ENCODE measurements at places on chromosomes 1 and 21. TPM values are rescaled to one million over a fixed set of nuclear protein-coding genes. Genes with fewer than 3 reads are reported as not detected.

DNA sequence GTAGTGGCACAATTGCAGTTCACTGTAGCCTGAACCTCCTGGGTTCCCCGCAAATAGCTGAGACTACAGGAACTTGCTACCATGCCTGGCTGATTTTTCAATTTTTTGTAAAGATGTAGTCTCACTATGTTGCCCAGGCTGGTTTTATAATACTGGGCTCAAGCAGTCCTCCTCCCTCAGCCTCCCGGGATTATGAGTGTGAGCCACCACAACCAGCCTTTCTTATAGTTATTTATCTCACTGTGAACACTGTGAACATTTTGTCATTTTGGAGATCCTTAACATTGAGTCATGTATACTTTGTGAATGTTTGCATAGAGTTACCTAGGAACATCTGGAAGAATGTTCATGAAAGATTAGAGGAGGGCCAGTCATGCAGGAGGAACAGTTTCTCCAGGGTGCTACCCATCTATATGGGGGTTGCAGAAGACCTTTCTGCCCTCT lies 127.1 kb upstream of the CACYBP start:
- no peaks in the 10 kb centered on the region for H3K4me1 ChIP-seq
- DNase-seq = peak; percentile 29
- H3K4me3 ChIP-seq = no peak overlapping the region
- H3K36me3 ChIP-seq = no peaks in the 10 kb centered on the region
- no peak overlapping the region for H3K27ac ChIP-seq

GRCh38 chr1:224914292-224914900 lies 15.1 kb upstream of the DNAH14 start:
- no peaks in the 10 kb centered on the region for H3K4me1 ChIP-seq
- H3K27ac ChIP-seq = no peak overlapping the region
- no peak for DNase-seq
- H3K36me3 ChIP-seq = no peaks in the 10 kb centered on the region
- H3K27me3 ChIP-seq = no peaks in the 10 kb centered on the region
- H3K4me3 ChIP-seq = no peak overlapping the region

DNA sequence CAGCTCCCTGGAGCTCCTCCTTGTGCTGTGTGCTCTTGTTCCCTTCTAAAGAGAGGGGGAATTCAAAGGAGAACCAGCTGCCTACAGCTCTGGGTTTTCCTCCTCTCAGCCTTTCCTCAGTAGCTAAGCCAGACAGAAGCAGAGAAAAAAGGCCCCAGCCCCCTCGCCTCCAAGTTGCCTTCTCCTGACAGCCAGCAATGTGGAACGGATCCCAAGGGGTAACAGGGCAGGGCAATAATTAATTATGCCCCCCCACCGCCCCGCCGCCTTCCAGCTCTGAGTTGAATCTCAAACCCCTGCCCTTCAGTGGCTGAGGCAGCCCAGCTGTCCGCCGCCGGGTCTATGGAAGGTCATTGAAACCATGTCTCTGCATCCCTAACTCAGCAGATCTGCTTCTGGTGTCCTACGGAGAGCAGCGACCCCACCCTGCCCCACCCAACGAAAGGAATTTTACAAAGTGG lies 69.0 kb upstream of the GOLT1A start:
- H3K27me3 ChIP-seq = peaks cover 47% of the 10 kb centered on the region
- no peak overlapping the region for H3K4me3 ChIP-seq
- no peaks in the 10 kb centered on the region for H3K36me3 ChIP-seq

DNA sequence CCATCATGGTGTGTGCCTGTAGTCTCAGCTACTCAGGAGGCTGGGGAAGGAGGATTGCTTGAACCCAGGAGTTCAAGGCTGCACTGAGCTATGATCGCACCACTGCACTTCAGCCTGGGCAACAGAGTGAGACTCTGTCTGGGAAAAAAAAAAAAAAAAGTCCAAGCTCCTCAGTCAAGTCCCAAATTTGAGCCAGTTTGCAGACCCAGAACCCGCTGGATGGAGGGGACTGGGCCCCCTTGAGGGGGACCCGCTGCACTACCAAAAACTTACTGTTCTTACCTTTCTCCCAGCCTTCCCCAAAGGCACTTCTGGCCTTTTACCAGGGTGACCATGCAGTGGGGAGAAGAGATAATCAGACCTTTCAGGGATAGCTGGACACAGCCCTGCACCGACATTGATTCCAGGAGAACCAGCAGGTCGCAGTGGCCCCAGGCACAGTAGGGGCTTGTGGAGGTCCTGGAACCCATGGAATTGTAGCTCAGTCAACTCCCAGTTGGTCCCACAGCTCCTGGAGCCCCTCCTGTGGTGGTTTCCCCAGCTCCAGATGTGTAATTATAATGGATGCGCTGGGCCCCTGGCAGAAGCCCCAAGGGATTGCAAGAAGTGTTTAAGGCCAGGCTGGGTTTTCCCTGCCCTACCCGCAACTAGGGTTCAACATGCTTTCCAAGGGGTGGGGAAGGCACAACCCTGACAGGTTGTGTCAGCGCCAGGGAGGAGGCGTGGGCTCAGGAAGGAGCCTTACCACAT lies 4.1 kb upstream of the WNT9A start:
- peaks cover 9% of the 10 kb centered on the region for H3K4me1 ChIP-seq
- H3K27me3 ChIP-seq = peaks cover 2% of the 10 kb centered on the region
- no peak overlapping the region for H3K4me3 ChIP-seq
- DNase-seq = no peak
- H3K27ac ChIP-seq = no peak overlapping the region

DNA sequence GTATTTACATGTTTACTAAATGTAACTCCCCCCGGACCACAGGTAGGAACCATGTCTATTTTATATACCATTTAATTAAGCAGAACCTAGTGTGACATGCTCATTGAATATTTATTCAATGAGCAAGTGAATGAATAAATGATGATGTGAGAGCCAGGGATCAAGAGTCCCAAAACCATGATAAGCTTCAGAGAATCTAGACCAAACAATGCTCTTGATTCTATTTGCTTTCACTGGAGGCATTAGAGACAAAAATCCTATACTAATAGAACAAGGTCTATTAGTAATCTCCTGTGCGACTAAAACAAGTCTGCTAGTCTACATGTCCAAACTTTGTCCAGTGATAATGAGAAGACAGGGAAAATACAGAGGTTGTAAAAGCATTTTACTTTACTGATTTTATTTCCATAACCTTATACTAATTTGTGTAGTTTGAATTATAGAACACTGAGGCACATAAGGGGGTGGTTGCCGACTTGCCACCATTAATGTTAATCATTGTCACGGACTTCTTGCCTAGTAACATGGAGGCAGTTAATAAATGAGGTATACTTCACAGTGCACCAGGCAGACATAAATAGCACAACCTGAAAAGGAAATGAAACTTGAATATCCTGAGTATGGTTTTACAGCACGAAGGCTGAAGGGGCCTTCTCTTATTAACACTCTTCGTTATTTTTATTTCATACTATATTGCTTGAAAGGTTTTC lies 69.8 kb downstream of the TBX15 start:
- no peak for DNase-seq
- no peaks in the 10 kb centered on the region for H3K36me3 ChIP-seq
- no peaks in the 10 kb centered on the region for H3K4me1 ChIP-seq
- H3K27ac ChIP-seq = no peak overlapping the region
- no peaks in the 10 kb centered on the region for H3K27me3 ChIP-seq
- H3K4me3 ChIP-seq = no peak overlapping the region

DNA sequence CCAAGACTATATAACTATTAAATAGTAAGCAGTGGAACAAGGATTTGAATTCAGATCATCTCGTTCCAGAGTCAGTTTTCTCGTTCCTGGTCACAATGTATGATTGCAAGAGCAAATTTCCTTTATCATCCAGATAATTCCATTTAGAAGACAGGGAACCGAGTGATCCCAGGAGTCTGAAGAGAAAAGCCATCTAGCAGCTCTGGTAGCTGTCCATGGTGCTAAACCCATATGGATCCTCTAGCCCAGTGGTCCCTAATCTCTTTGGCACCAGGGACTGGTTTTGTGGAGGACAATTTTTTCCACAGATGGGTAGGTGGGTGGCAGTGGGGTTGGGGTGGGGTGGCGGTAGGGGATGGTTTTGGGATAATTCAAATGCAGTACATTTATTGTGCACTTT lies 229.4 kb downstream of the PTPRU start:
- no peak overlapping the region for H3K27ac ChIP-seq
- H3K4me1 ChIP-seq = no peaks in the 10 kb centered on the region
- H3K36me3 ChIP-seq = no peaks in the 10 kb centered on the region
- H3K27me3 ChIP-seq = no peaks in the 10 kb centered on the region

GRCh38 chr1:93581917-93582850 lies 99.5 kb downstream of the BCAR3 start:
- H3K27me3 ChIP-seq = no peaks in the 10 kb centered on the region
- peaks cover 44% of the 10 kb centered on the region for H3K36me3 ChIP-seq
- H3K27ac ChIP-seq = no peak overlapping the region
- DNase-seq = no peak
- no peak overlapping the region for H3K4me3 ChIP-seq

GRCh38 chr1:3419415-3420204 lies 34.9 kb upstream of the ARHGEF16 start:
- no peak overlapping the region for H3K27ac ChIP-seq
- no peak for DNase-seq
- H3K4me1 ChIP-seq = no peaks in the 10 kb centered on the region
- no peak overlapping the region for H3K4me3 ChIP-seq

DNA sequence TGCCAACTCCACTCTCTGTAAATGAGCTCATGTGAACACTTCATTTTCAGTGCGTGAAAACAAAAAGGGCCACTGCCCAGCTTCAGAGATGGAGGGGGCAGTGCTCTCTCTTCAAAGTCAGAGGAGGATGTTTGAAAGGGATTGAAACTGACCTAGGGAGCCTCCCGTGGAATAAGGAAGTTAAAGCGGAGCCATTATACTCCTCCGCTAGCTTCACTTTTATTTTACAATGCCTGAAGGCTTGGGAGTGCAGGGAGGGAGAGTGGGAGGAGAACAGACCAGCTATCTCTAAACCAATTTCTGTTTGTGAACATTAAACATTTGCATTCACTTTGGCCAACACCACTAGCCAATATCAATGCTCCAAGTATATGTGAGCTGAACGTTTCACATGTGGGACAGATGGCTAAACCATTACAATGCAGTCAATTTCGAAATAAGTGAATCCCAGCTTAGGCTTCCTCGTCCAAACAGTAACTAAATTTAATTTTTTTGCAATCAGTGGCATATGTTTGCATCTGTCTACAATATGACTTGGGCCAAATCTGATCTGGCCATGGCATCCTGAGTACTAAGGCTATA lies 126.9 kb downstream of the ESRRG start:
- no peak overlapping the region for H3K4me3 ChIP-seq
- no peak overlapping the region for H3K27ac ChIP-seq
- H3K27me3 ChIP-seq = no peaks in the 10 kb centered on the region
- no peak for DNase-seq
- H3K36me3 ChIP-seq = no peaks in the 10 kb centered on the region

- no peak for DNase-seq
- no peaks in the 10 kb centered on the region for H3K36me3 ChIP-seq
- no peak overlapping the region for H3K4me3 ChIP-seq
- no peaks in the 10 kb centered on the region for H3K27me3 ChIP-seq
These were observed 175.7 kb downstream of the ZZZ3 start for GRCh38 chr1:77506771-77507170.

DNA sequence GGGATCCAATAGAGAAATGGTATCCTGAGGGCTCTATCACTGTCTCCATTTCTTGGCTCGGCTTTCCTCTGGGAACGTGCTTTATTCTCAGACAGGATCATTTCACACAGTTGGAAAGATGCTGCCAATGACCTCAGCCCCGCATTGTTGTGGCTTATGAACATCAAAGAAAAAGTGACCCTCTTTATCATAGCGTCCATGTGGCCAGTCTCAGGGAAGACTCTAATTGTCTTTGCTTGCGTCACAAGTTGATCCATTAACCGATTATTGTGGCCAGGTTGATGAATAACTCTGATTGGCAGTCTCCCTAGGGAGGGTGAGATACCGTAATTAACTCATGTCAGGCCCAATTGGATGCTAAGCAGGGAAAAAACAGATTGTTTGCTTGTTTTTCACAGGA lies 10.4 kb upstream of the TMEM9 start:
- no peak overlapping the region for H3K4me3 ChIP-seq
- no peaks in the 10 kb centered on the region for H3K4me1 ChIP-seq
- no peak overlapping the region for H3K27ac ChIP-seq
- H3K27me3 ChIP-seq = peaks cover 29% of the 10 kb centered on the region
- DNase-seq = no peak

DNA sequence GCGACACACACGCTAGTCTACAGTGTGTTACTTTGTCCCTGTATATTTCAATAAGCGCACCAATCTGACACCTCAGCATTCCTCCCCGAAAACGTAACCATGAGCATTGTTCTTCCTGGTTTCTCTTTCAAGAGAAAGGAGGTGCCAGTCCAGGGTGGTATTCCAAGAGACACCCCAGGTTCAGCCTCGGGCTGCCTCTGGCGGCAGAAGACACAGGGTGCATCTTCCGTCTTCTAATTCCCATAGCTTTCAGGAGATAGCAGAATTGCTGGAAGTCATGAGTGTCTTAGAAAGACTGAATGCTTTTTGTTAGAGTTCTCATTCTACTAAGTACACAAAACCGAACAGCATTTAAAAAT lies 15.9 kb upstream of the RGS8 start:
- no peaks in the 10 kb centered on the region for H3K36me3 ChIP-seq
- H3K27me3 ChIP-seq = no peaks in the 10 kb centered on the region
- H3K4me3 ChIP-seq = peak overlapping the region; percentile 2
- H3K27ac ChIP-seq = no peak overlapping the region

DNA sequence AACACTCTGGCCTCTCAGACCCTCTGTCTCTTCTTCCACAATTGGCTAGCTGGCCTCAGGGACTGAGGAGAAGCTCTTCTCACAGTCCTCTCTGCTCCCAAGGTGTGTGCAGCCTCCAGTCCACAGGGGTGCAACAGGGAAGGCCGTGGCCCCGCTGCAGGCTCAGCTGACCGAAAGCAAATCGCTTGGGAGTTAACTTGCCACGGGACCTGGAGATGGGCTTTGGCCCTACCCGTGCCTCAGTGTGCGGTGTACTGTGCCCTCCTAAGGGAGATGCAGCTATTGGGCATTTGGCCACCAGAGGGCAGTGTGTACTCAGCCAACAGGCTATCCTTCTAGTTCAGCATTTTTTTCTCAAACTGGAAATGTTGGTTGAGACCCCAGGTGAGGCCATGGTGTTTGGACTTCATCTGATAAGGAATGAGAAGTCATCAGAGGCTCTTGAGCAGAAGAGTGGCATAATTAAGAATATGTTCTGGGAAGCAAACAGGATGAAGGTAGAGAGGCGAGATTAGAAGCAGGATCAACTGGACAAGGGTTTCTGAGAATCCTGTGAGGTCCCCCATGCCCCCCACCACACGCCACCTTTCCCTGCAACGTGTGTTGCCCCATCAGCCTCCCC lies 42.5 kb upstream of the TMEM125 start:
- no peak overlapping the region for H3K4me3 ChIP-seq
- peak; percentile 28 for DNase-seq
- H3K36me3 ChIP-seq = no peaks in the 10 kb centered on the region
- H3K27me3 ChIP-seq = no peaks in the 10 kb centered on the region
- peaks cover 7% of the 10 kb centered on the region for H3K4me1 ChIP-seq

The RPE65 gene
- 0.91 TPM for total RNA-seq

The OR2AK2 gene
- not detected for total RNA-seq

The FAM131C gene
- total RNA-seq = 0.11 TPM

The DIO1 gene
- total RNA-seq = not detected

The SH2D1B gene
- not detected for total RNA-seq

The A3GALT2 gene
- not detected for total RNA-seq

The CFH gene
- 32.3 TPM for total RNA-seq

The PTPRF gene
- total RNA-seq = 275 TPM

All from astrocyte (in vitro differentiated cells and primary cell).